ENCODE measurements at places on chromosomes 12 and 14. TPM values are rescaled to one million over a fixed set of nuclear protein-coding genes. Genes with fewer than 3 reads are reported as not detected.
A peak's percentile ranks its signal among the peaks of the same experiment; 100 is the strongest.

The POLE gene
- 69.7 TPM for total RNA-seq

The MOAP1 gene
- 26.9 TPM for total RNA-seq

The RNASE2 gene
- not detected for total RNA-seq

- DNase-seq: no peak
Measured at GRCh38 chr12:124224535-124225110, 70.3 kb upstream of the RFLNA start.

DNA sequence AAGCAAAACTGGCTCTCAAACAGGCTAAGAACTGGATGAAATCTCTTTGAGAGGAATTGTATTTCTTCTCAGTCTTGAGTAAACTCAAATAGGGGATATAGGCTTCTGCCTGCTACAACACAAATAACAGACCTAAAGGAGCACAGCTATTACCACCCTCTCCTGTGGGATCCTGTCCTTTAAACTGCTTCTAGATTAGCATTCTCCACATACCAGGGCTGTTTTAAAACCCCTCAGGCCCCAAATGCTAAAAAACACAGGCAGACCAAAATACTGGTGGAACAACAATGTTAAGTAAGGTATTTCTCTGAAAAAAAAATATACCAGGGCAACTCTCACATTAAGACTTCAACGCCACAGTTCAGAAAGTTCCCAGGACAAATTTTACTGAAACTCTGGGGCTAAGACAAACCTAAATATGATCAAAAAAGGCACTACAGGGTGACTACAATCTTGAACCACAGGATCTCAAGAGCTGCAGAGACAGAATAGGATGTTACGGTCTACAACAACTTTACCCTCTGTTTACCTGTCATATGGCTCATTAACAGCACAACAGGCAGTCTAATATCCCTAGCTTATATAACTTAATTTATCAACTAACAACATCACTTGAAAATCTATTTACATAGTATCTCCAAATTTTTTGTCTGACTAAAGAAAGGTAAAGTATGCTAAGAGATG lies 7.2 kb downstream of the CPNE8 start:
- peak; percentile 59 for DNase-seq

All from neural progenitor cell (in vitro differentiated cells).